ENCODE measurements at places on chromosomes 2 and 18.

GRCh38 chr2:240636563-240637115 lies 11.4 kb downstream of the GPR35 start:
- DNase-seq, result no peak

- DNase-seq, result no peak
These were observed 429.9 kb downstream of the ARHGAP15 start for GRCh38 chr2:143559147-143559546.

DNA sequence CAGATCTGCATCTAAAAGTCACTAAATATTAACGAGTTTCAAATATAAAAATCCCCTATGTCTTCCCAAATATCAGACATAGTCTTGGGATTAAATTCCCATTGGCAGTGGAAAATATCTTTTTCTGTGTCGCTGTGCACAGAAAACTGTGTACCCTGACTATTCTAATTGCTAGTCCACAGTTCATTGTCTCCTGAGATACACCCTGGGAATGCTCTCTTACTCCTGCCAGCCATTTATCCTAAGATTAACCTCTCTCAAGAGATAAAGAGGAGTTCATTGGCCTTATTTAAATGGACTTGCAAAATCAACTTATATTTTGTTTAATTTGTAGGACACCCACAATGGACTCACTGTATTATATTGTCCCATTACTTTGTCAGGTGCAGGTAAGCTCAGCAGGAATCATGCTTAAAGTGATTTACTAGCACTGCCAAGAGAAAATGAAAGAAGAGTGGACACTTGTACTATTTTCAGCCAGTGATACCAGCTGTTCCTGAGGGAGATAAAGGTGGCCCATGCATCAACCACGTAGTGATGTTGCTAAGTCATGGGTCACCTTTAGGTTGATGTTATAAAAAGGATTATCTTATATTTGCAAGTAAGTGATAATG lies 553.8 kb downstream of the PIK3C3 start:
- no peak for DNase-seq

DNA sequence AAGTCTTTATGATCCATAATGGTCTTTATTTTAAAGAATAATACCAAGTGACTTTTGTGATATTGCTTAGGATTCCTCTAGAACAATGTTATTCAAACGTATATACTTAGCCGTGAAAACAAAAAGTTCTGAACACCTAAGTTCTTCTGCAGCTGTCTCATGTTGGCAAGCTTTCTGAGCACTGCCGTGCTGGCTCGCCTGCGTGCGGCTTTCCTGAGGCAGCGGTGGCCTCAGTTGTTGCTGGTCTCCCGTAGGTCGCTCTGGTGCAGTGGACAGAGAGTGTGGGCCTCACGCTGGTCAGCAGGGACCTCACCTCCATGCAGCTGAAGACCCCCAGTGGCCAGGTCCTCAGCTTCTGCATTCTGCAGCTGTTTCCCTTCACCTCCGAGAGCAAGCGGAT lies 66.8 kb upstream of the NFATC1 start:
- no peak for DNase-seq

- no peak for DNase-seq
These were observed 98.7 kb downstream of the TFCP2L1 start for GRCh38 chr2:121186261-121186660.
